ENCODE measurements at places on chromosomes 7 and 10.

DNA sequence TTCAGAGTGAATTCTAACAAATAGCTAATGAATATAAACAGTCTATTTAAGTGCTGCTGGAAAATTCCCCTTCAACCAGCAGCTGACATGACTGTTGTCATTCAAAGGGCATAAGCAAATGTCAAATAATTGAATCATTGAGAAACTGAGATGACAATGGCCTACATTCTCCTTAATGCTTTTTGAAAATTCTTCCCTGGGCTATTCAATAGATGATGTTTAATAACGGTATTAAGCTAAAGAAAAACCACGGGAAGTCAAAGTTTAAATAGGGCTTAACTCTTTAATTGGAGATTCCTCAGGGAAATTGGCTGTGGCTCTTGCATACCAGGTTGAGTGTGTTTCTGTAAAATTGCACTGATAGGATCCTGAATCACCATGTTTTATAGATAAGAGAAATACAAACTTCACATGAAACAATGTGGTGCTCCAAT, 77.0 kb downstream of the ARL4A start:
- no peak for DNase-seq

DNA sequence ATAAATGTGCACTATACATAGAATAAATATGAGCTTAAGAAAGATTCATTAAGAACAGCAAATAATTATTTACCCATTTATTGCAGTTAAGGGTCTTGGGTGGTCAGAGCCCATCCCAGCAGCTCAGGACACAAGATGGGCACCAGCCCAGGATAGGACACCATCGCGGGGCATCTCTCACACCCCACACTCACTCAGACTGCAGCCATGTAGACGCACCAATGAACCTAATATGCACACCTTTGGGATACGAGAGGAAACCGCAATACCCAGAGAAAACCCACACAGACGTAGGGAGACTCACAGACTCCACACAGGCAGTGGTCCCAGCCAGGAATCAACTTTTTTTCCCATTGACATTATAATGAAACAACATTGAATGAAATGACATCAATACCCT, 36.0 kb downstream of the CARD11 start:
- no peak for DNase-seq

- no peak for DNase-seq
Measured at GRCh38 chr10:71244431-71245419, 32.4 kb downstream of the UNC5B start.

DNA sequence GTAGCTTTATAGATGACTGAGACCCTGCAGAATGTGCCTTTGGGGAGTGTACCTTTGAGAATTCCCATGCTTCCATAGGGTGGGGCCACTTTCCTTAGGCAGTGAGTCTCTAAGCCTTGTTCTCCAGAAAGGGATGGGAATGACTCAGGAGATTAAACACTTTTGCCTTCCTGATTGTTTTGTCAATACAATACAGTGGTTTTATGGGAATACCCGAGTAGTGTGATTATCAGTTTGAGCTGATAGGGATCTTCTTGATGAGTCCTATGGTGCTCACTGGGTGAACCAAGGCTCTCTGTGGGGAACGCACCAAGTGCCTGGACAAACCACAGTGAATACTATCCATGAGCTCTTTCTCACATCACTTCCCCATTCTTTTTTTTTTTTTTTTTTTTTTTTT, 6.3 kb downstream of the MYOF start:
- no peak for DNase-seq

- DNase-seq, result no peak
Measured at GRCh38 chr7:137094-137891, 55.1 kb upstream of the FAM20C start.

DNA sequence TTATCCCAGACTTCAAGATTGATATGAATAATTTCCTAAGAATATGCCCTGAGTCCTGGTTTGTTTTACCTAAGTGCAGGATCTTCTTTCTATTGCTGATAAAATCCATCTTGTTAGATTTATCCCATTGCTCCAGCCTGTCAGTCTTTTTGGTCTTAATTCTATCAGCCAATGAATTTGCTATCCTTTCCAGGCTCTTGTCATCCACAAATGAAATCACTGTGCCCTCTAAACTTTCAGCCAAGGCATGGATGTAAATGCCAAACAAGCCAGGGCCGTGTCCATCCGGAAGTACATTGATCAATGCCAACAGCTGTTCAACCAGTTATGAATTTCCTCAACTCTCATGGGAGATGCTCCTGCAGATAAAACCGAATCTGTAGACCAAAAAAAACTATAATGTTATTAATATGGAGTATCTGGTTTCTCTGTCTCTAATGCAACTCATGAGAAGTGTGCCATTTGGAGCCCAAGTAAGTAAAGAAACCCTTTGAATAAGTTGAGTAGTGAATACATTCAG, 40.0 kb downstream of the NPY start:
- no peak for DNase-seq

GRCh38 chr7:149140831-149141230, 6.4 kb upstream of the ZNF398 start:
- no peak for DNase-seq

- DNase-seq, result no peak
Measured at GRCh38 chr7:114554781-114555537, 140.3 kb downstream of the FOXP2 start.

GRCh38 chr7:158829021-158829341, 328 bp downstream of the ESYT2 start:
- no peak for DNase-seq

DNA sequence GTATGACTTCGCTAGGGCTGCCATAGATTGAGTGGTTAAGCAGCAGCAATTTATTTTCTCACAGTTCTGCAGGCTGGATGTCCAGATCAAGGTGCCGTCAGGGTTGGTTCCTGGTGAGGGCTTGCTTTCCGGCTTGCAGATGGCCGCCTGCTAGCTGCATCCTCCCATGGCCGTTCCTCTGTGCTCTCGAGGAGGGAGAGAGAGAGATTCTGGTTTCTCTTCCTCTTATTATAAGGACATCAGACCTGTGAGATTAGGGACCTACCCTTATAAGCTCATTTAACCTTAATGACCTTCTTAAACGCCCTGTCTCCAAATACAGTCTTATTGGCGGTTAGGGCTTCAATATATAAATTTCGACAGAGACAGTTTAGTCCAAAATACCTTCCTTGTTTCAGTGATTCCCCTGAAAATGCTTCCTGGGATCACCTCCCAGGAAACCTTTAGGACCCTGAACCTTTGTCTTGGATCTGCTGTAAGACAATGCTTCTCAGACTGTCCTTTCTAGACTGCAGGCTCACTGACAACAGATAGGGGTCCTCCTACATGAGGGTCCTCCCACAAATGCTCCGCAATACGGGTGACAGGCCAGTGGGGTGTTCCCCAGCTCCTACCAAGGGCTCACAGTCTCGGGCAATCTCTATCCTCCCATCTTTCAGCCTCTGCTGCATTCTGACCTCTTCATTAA, 82.5 kb upstream of the BAIAP2L1 start:
- no peak for DNase-seq

- DNase-seq, result no peak
Measured at GRCh38 chr7:132024290-132024689, 467.9 kb upstream of the PODXL start.

DNA sequence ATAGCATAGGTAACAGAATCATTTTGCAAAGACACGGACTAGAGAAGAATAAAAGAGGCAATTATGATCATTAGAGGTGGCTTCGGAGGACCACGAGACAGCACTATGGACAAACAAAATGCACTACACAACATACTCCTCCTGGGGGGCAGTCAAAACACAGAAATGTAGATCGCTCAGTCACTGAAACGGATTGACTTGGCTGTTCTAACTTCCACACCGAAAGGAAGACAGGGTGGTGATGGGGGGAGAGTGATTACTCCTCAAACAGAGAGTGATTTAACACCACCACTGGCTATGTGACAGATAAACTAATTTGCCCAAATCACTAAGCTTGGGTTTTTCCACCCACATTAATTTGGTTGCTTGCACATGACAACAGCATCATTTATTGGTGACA, 14.1 kb upstream of the PPA1 start:
- no peak for DNase-seq

- no peak for DNase-seq
Measured at GRCh38 chr10:79123547-79123963, 54.8 kb downstream of the ZMIZ1 start.

GRCh38 chr7:140670343-140670935, 2.3 kb upstream of the ADCK2 start:
- no peak for DNase-seq

DNA sequence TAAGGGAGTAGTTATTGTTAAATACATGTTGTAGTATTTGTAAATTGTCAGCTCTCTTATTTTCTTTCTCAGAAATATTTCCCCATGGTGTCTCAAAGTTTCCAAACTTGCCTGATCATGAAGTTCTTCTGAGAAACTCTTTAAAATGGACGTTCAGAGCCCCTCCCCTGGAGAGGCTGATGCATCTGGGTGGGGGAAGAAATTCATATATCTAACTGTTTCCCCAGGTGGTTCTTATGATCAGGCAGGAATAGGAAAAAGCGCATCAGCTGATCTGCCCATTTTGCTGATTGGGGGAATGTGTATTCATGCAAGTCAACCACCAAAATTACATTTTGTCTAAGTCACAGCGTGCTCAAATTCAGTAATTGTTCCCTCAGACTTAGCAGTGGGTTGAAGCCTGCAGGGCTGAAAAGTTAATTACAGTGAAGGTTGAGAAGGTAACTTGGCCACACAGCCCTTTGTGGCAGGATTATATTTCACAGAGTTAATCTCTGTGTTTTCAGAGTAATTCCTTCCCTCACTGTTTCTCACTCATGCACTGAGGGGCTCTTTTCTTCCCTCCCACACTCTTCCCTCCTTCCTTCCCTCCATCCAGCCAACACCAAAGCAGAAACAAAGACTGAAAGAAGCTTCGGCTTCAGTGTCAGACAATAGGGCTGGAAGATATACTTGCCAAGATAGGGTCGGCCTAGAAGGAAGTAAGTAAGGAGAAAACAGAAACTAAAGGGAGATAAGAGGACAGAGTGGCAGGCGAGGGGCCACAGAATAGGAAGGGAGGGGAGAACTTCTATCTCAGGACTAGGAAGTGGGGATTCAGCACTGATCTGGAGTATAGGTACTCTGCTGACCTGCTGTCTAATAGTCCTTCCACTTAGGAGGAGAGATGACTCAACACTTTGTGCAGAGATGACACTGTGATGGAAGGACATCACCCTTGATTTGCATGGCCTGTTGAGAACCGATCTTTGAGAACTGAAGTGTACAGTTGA, 50.5 kb upstream of the STARD3NL start:
- no peak for DNase-seq

DNA sequence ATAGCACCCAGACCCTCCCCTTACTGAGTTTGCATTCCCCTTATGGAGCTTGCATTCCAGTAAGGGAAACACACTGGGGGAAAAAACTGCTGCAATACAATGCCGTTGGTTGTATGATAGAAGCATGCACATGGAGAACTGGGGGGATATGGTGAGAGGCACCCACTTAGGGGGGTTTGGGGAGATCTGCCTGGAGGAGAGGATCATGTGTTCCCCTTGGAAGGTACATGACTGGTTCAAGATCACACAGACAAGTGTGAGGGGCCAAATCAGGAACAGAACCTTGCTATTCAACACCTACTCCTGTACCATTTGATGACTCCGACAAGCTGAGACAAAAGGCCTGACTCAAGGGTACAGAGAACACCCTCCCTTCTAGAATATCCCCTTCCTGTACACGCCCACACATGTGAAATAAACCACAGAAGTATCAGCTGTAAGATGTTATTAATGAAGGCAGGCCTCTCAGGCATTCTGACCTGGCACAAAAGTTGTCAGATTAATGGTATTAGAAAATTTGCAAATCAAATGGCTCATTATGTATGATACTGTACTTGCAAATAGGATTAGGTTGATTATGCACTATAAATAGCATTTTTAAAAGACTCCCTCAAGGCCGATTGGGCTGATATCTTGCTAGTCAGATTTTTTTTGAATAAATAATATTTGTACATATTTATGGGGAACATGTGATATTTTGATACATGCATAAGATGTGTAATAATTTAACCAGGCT, 122.2 kb downstream of the NPY start:
- DNase-seq, result no peak

GRCh38 chr7:100583132-100584053, 2.5 kb downstream of the LRCH4 start:
- DNase-seq, result peak; percentile 28

GRCh38 chr7:34338961-34339526, 319.0 kb upstream of the NPSR1 start:
- DNase-seq, result no peak

DNA sequence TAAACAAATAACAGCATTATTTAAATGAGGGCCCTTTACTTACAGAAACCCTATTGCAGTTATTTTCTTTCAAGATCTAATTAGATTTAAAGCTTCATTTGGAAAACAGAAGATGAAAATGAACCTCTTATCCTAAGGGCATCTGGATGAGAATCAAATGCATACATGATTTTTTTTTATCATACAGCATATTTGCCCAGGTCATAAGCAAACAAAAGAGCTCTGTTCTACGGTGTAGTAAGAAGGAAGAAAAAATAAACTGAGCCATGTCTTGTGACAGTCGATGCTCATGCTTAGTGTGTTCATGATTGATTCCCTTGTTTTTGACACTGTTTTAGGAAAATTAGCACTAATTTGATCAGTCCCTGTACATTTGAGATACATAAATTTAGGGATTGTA, 202.6 kb upstream of the RNF32 start:
- DNase-seq, result no peak

DNA sequence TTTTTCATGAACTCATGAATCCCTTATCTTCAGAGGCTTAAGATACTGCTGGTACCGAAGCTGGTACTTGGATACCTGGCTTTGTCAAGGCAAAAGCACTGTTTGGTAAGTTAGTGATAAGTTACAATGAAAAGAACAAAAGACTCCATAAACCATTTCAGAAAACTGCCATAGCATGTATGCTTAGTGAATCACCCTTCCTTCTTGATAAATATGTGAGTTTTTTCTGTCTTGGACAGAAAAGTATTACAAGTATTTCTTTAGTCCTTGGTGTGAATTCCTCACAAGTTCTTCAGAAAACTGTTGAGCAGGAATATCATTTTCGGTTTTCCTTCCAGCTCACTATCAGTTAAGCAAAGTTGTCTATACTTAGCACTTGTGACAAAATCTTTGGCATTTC, 25.6 kb downstream of the PUS7 start:
- no peak for DNase-seq

- peak; percentile 31 for DNase-seq
Measured at GRCh38 chr7:29146057-29146706, at the start of gene CPVL. Gene CPVL, minus strand, starts transcription at chr7:29146537. Its CDS starts 25,476 bp downstream, at chr7:29121061.

- DNase-seq, result no peak
Measured at GRCh38 chr7:99505324-99505662, 831 bp downstream of the ZKSCAN5 start.

DNA sequence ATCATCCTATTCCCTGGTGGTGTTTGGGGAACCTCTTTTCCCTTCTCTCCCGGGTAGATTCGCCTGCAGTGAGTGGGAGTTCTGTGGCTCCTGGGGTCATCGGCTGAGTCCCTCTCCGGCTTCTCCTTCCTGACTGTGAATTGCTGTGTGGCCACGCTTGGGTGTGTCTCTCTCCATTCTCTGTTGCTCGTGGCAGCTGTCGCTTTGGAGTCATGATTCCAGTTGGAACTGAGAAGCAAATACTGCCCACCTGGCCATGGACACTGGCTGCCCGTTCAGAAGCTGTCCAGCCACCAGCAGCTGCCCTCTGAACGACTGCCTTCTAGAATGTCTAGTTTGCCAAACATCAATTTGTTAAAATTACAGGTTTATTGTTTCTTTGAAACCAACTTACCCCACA, 23.1 kb upstream of the PITRM1 start:
- DNase-seq, result no peak

Data from C1 segment of cervical spinal cord (tissue), 14 donors.